Urothelium cell line (cell line): ENCODE measurements at places on chromosomes 11 and 22.
A peak's percentile ranks its signal among the peaks of the same experiment; 100 is the strongest.

DNA sequence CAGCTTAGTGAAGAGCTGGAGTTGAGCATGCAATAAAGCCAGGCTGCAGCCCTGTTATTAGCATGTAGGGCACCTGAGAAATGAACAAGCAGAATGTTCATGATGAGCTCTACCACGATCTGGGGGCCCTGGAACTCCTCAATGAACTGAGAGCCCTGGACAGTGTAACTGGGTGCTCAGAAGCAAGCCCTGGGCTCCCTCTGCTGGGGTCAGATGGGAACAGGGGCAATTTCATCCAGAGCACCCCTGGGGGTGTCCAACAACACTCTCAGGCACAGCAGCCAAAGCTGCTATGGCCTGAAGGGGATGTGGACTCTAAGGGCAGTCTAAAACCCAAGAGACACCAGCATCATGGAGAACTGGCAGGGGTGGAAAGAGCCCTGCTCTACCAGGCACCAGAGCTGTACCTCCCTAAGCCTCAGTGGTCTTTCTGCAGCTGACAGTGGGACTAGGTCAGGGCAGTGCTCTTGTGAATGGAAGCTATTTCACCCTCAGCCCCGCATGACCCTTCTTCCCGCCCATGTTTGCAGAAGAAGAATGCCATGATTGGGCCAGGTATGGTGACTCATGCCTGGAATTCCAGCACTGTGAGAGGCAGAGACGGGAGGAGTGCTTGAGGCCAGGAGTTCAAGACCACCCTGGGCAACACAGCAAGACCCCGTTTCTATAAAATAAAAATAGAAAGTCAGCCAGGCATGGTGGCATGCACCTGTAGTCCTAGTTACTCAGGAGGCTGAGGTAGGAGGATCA is 28.9 kb downstream of the THOC5 start:
- peak; percentile 31 for DNase-seq

GRCh38 chr11:45267052-45267451 is 19.1 kb downstream of the SYT13 start:
- no peak for DNase-seq

DNA sequence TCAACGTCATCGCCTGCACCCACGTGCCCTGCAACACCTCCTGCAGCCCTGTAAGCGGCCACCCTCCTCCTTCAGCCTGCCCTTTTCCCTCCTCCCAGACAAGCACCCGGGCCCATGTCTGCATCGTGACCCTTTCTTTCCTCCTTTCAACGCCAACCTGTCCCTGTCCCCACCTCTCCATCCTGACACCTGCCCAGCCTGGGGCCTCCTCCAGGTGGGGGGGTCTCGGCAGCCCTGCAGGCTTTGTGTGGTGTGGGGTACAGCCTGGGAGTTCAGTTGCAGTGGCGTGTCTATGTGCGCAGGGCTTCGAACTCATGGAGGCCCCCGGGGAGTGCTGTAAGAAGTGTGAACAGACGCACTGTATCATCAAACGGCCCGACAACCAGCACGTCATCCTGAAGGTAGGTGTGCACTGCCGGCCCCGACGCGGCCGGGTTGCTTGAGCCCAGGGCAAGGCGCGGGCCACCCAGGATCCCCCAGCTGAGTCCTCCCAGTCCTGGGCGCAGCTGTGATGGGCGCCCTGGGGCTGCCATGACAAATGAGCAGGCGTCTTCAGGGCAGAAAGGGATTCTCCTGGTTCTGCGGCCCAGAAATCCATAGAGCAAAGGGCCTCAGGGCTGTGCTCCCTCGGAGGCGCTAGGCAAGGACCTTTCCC is 33.7 kb downstream of the MUC2 start:
- DNase-seq = no peak

DNA sequence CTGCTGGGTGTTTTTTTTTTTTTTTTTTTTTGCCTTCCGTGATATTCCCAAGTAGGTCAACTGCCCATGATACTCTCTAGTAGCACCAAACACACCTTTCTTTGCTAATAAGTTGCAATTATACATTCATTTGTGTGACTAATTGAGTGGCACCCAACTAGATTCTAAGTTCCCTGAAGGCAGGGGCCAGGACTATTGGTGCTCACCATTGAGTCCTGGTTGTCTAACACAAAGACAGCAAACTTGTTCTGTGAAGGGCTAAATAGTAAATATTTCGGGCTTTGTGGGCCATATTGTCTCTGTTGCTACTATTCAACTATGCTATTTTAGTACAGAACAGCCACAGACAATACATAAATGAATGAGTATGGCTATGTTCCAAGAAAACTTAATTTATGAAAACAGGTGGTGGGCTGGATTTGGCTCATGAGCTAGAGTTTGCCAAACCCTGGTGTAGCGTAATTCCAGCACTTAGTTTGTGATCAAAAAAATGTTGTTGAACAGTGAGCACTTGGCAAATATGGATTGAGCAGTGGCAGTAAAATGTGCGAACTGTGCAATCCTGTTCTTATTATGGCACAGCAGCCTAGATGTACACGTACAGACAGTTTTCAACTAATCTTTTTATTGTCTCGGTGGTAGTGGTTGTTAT is 11.3 kb downstream of the ENDOD1 start:
- no peak for DNase-seq

DNA sequence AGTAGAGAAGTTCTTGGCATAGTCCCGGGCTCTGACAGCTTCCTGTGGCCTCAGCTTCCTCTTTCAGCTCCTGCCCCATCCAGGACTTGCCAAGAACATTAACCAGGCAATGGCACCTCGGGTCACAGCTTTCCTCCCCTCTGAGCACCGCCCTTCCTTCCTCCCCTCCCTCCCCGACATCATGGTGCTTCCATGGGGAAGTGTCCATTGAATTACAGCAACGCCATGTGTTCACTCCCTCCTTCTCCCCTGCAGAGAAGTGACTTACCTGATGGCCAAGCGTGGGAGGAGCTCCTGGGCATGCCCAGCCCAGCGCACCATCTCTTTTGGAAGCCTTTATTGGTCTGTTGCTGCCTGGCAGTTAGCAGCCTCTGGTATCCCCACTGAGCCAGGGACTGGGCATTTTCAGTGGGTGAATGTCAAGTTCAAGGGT is 25.8 kb upstream of the DAGLA start:
- DNase-seq = no peak

DNA sequence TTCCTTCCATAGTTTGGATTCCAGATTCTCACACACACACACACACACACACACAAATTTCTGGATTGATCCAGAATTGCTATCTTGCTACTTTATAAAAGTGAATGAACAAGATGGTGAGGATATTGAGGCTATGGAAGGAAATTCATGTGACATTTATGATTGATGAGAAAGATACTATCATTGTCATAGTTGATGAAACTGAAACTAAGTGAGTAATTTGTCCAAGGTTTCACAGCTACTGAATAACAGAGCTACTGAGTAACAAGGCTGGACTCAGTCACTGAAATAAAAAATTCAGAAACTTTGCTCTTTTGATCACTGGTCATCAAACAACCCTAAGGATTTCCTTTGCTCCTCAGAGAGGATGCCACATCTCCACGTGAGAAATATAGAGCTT is 16.2 kb downstream of the OR5D16 start:
- DNase-seq = no peak

- peak; percentile 18 for DNase-seq
These were observed 75.3 kb downstream of the APIP start for GRCh38 chr11:34840736-34841386.

- no peak for DNase-seq
These were observed 5.8 kb downstream of the ADORA2A start for GRCh38 chr22:24433001-24433827.

DNA sequence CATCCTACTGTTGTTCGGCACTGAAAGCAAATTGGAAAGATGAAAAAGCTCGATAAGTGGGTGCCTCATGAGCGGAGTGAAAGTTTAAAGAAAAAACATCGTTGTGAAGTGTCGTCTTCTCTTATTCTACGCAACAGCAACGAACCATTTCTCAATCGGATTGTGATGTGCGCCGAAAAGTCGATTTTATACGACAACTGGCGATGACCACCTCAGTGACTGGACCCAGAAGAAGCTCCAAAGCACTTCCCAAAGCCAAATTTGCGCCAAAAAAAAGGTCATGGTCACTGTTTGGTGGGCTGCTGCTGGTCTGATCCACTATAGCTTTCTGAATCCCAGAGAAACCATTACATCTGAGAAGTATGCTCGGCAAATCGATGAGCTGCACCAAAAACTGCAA is 58.4 kb upstream of the FBXO3 start:
- DNase-seq = no peak

DNA sequence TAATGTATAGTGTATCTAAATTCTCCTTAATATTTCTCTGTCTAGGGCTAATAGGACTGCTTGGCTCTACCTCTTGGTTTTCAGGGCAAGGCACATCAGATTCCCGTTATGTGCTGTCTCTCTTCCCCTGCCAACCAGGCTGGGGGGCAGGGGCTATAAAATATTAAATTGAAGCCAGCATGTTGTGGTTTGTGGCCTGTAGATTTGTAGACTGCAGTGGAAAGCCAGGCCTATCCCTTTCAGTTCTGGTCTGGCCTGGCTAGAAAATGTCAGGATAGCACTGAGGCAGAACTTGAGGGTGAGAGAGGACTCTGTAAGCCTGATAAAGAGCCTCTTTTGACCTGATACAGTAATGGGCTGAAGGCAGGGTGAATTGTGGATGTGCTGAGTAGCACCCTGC is 14.4 kb upstream of the GRK2 start:
- no peak for DNase-seq
